ENCODE measurements at places on chromosomes 6 and 20. TPM values are rescaled to one million over a fixed set of nuclear protein-coding genes. Genes with fewer than 3 reads are reported as not detected.
A peak's percentile ranks its signal among the peaks of the same experiment; 100 is the strongest.

DNA sequence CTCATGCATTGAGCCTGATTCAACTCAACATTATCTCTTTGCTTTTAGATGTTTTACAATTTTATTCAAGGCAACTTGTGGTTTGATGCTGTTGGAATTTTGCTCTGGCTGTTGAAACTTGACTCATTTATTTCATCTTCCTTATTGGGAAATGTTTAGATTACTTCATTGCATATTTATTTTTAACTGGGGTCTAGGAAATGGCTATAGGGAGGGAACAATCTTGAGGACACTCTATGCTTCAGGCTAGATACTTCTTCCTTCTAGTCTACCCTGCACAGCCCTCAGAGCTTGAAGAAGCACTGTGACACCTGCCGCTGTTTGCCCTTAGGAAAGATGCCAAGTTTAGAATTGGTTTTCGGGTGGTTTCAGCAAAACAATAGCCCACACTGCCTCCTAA is 183.4 kb downstream of the ADGRG6 start:
- no peak for DNase-seq
- H3K36me3 ChIP-seq, result no peaks in the 10 kb centered on the region
- H3K27ac ChIP-seq, result no peak overlapping the region
- no peaks in the 10 kb centered on the region for H3K27me3 ChIP-seq
- H3K4me3 ChIP-seq, result no peak overlapping the region
- no peaks in the 10 kb centered on the region for H3K4me1 ChIP-seq

GRCh38 chr20:46117704-46118467 is at the start of gene CD40:
Gene CD40 (plus strand): TSS chr20:46118314. CDS start chr20:46118344, 30 bp downstream.
- no peaks in the 10 kb centered on the region for H3K4me1 ChIP-seq
- H3K27ac ChIP-seq, result peak within 1 kb of the TSS; percentile 62
- H3K27me3 ChIP-seq, result peaks cover 24% of the 10 kb centered on the region
- H3K4me3 ChIP-seq, result peak within 1 kb of the TSS; percentile 33

- H3K4me1 ChIP-seq, result no peaks in the 10 kb centered on the region
- no peaks in the 10 kb centered on the region for H3K27me3 ChIP-seq
- H3K36me3 ChIP-seq, result peaks cover 4% of the 10 kb centered on the region
These were observed 102.5 kb downstream of the PRL start for GRCh38 chr6:22194188-22194921.

DNA sequence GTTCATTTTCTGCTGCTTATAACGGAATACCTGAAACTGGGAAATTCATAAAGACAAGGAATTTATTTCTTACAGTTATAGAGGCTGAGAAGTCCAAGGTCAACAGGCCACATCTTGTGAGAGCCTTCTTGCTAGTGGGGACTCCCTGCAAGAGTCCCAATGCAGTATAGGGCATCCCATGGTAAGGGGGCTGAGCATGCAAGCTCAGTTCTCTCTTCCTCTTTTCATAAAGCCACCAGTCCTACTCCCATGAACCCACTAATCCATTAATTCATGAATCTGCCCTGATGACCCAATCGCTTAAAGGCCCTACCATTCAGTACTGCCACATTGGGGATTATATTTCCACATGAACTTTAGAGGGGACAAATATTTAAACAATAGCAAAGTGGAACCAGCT is 26.5 kb downstream of the CYB5R4 start:
- no peaks in the 10 kb centered on the region for H3K4me1 ChIP-seq
- no peaks in the 10 kb centered on the region for H3K27me3 ChIP-seq
- no peak overlapping the region for H3K4me3 ChIP-seq
- DNase-seq, result no peak
- H3K36me3 ChIP-seq, result no peaks in the 10 kb centered on the region

- H3K4me3 ChIP-seq, result no peak overlapping the region
- H3K27me3 ChIP-seq, result no peaks in the 10 kb centered on the region
- no peaks in the 10 kb centered on the region for H3K36me3 ChIP-seq
- H3K4me1 ChIP-seq, result peaks cover 7% of the 10 kb centered on the region
These were observed 180.5 kb downstream of the SYNDIG1 start for GRCh38 chr20:24649787-24650490.

- DNase-seq, result peak; percentile 77
- H3K4me1 ChIP-seq, result peaks cover 8% of the 10 kb centered on the region
- no peaks in the 10 kb centered on the region for H3K27me3 ChIP-seq
- H3K27ac ChIP-seq, result no peak overlapping the region
- H3K4me3 ChIP-seq, result no peak overlapping the region
- no peaks in the 10 kb centered on the region for H3K36me3 ChIP-seq
These were observed 66.6 kb upstream of the CTNNBL1 start for GRCh38 chr20:37627060-37627766.

The GSTA1 gene
- not detected for total RNA-seq

The NKAIN2 gene
- total RNA-seq, result 2.5 TPM

Measured in muscle of leg (tissue), 16 donors.